SW 1271 (cell line): ENCODE measurements at places on chromosomes 11 and 22.

GRCh38 chr11:45204761-45205160, 58.3 kb downstream of the PRDM11 start:
- no peak for DNase-seq

- no peak for DNase-seq
These were observed 52.9 kb downstream of the SGSM3 start for GRCh38 chr22:40423310-40423688.

GRCh38 chr11:65590240-65590738, 5.3 kb downstream of the KCNK7 start:
- DNase-seq: no peak

DNA sequence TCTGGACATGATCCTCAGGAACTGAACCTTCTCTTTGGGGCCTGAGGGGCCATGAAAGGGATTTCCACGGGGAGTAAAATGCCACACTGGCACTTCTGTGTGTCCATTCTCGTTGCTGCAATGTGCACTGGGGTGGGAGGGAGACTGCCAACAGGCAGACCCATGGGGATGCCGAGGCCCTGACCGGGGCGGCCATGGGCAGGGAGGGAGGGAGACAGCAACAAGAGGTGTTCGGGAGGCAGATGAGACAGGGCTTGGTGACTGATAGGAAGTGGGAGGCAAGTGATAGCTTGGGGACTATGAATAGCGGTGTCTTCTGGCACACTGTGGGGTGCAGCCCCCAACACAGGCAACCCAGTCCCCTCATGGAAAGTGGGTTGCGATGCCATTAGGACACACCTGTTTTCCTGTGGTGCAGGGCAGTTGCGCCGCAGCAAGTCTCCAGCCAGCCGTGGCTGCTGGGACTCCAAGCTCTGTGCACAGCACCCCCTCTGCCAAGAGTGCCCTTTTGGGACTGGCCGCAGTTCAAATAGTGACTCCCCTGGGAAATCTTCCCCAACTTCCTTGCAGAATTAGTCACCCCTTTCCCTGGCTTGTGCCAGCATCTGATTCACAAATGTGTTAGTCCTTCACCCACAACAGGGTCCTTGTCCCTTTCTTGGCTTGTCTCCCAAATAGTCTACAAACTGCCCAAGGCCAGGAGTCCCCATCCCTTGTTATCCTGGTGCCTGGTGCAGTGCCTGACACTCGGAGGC, 88.8 kb downstream of the CHST1 start:
- DNase-seq: no peak

DNA sequence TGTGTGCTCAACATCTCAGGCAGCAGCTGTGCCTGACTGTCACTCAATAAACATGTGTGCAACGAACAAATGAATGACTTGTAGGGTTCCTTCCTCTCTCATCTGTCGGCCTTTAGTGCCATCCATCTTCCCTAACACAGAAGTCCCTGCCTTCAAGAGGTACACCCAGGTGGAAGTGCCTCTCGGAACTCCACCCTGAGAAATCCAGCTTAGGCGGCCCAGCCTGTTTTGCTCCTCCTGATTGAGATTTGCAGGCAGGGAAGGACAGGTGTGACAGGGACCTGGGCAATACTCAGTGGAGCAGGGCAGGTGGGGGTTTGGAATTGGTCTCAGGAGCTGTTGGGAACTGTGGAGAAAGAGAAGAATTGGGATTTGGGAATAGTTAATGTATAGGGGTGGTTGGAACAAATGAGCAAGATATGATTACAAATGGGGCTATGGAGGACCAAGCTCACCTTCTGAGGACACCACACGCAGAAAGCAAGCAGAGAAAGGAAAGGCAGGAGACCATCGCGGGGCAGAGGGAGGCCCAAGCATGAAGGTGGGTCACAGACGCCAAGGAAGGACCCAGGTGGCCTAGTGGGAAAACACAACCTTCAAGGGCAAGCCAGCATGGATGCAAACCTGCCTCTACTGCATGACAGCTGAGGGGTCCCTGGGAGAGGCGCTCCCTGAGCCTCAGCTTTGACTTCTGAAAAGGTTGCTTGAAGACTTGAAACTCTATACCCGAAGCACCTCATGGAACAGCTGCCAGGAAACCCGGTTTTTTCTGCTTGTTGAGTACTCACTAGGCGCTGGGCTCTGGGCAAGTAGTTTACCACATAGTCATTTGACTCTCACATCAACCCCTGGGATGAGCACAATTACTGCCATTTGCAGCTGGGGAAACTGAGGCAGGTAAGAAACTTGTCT, 40.9 kb upstream of the ANO1 start:
- DNase-seq: no peak

GRCh38 chr11:127023991-127024390, 23.4 kb upstream of the KIRREL3 start:
- no peak for DNase-seq

DNA sequence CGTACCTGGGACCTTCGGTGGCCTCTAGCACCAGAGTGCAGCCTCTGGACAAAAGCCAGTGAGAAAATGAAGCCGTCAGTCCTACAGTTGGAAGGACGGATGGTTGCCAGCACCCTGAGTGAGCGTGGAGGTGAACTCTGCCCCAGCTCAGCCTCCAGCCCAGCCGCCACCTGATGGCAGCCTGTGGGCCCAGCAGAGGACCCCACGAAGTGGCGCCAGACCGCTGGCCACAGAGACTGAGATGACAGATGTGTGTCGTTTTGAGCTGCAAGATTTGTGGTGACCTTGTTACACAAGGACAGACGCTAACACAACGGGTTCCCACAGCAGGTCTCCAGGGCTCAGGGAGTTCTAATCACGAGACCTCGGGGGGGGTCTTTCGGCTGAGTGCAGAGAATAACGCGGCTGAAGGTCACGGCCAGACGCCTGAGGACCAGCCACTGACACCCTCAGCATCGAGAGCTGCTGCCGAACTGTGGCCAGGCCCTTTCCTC, 75.0 kb downstream of the BRD1 start:
- no peak for DNase-seq

- DNase-seq: no peak
These were observed 175.1 kb downstream of the LRRC4C start for GRCh38 chr11:41284354-41284753.

GRCh38 chr11:61367406-61367805, 5.2 kb downstream of the TMEM138 start:
- no peak for DNase-seq

DNA sequence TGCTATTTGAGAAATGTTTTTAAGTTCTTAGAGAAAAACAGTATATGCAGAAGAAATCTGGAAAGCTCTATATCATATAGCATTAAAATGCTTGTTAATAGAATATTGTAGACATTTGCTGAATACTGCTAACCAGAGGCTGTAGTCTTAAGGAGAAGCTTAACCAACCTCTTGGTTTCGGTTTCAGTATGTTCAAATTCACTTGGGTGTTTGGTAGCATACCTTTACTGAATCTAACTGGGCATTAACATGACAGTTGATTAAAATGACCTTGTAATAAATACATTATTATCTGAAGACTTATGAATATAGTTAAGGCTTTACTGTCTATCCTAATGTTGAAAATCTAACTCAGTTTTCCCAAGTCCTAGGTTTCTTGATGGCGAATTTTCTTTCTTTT, 5.4 kb downstream of the PCF11 start:
- no peak for DNase-seq

GRCh38 chr11:17280494-17281127, 4.1 kb downstream of the NUCB2 start:
- DNase-seq: no peak

GRCh38 chr11:117134431-117134830, 9.7 kb upstream of the PAFAH1B2 start:
- DNase-seq: no peak

- no peak for DNase-seq
These were observed 118.8 kb upstream of the VPREB1 start for GRCh38 chr22:22125579-22126468.

- DNase-seq: no peak
These were observed 35.6 kb downstream of the MPPED1 start for GRCh38 chr22:43447380-43447779.
